CD4-positive, alpha-beta T cell treated with Interleukin-17A for 4 hours (primary cell): ENCODE measurements at places on chromosomes 1 and 21.

DNA sequence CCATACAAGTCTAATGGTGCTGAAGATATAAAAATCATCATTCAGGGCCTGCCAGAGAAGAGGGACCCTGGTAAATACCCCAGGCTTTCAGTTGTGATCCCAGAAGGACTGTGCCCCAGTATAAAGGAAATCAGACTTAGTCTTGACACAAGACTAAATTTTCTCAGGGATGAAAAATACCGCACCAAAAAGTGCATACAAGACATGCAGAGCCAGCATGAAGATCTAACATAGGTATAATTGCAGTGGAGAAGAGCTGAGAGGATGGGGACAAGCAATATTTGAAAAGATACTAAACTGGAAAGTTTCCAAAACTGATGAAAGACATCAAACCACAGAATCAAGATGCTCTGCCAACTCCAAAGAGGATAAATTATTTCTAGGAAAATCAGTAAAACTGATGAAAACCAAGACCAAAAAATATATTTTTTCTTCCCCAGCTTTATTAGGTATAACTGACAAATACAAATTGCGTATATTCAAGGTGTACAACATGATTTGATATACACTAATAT is 17.7 kb upstream of the SIM2 start:
- DNase-seq: no peak

GRCh38 chr1:39435597-39435996 is 55.8 kb upstream of the BMP8A start:
- DNase-seq: no peak

GRCh38 chr1:45508295-45509151 is 8.4 kb downstream of the MMACHC start:
- no peak for DNase-seq

GRCh38 chr1:147904726-147905125 is 2.1 kb downstream of the GJA8 start:
- no peak for DNase-seq

DNA sequence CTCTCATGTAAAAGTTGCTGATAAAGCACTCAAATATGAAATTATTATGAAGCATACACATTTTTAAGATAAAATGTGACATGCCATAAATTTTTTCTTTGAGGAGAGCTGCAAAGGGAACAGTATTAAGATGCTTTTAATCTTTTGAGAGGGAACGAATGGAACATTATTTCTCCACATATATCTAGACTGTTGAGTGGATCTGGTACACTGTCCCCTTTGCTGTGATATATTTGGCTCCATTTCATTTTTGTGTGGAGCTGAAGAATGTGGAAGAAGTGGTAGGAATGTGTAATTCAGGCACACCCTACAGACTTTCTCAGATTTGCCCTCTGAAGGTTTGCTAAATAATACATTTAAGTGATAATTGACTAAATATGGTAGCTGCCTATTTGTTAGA is 31.7 kb downstream of the PGM1 start:
- no peak for DNase-seq

DNA sequence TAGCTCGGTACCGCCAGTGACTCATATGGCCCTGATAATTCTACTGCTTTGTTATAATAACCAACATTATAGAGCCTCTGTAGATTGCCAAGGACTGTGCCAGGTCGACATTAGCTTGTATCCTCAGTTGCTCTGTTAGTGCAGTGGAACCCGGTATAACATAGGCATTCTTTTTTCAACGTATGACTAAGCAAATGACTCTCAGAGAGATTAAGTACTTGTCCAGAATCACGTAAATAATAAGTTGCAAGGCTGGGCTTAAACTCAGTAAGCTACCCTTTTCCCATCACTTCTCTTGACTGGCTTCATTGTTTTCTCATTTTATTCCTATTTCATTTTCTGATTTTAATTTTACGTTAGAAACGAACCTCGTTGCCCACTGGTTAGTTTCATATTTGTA is 85.1 kb downstream of the UBE4B start:
- no peak for DNase-seq

DNA sequence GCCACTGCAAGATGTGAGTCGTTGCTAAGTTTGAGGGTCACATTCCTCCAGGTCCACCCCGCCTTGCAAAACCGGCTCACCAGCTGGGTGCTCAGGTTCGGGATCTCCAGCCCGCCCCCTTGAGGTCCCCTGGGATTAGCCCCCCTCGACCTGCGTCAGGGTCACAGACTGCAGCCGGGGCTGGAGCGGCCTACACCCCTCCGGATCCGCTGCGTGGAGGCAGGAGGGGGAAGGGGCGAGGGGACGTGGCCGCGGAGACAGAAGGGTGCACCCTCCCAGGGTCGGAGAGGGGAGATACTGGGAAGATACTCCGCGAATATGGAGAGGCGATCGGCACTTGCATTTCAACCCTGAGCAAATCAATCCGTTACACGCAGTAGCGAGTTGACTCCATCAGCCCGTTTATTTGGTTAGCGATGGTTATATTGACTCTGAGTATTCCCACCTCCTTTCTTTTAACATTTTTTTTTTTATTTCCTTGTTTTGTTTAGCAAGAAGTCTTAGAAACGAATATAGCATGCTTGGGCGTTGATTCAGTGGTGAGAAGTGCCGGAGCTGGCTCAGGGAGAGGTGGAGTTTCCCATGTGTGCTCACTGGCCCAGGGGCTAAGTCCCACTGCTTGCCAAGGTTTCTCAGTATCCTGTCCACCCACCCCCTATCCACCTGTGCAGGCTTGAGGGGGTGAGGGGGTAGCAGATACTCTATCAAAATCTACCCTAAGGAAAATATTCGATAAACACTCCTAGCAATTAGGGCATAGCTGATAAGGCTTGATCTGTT is 997 bp downstream of the IFNAR2 start:
- peak; percentile 60 for DNase-seq

GRCh38 chr1:220003015-220003414 is 43.3 kb downstream of the EPRS1 start:
- no peak for DNase-seq

- peak; percentile 73 for DNase-seq
Measured at GRCh38 chr1:220776720-220777326, 9.9 kb upstream of the MTARC1 start.

- no peak for DNase-seq
Measured at GRCh38 chr1:29586215-29586614, 349.9 kb downstream of the PTPRU start.

GRCh38 chr1:172699111-172699510 is 40.2 kb downstream of the FASLG start:
- peak; percentile 82 for DNase-seq

DNA sequence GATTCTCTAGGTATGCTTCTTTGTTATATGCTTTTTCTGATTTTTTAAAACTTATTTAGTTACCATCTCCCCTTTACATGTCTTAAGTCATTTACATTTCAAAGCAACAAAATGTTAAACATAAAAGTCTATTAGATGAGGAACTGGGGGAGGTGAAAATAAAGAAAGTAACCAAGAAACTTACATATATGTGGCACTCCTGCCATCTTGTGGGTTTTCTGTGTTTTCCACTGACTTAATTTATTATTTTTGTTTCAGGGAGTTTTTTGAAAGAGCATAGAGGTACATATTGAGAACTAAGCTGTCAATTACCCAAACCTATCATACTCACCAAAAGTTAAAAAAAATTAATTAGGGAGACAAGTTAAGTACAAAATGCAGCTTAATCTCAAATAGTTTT is 1531.1 kb downstream of the MRPL39 start:
- DNase-seq: no peak

GRCh38 chr1:230507236-230507635 is 81.1 kb upstream of the PGBD5 start:
- DNase-seq: no peak

GRCh38 chr1:205939690-205940330 is 3.4 kb downstream of the SLC26A9 start:
- DNase-seq: no peak

DNA sequence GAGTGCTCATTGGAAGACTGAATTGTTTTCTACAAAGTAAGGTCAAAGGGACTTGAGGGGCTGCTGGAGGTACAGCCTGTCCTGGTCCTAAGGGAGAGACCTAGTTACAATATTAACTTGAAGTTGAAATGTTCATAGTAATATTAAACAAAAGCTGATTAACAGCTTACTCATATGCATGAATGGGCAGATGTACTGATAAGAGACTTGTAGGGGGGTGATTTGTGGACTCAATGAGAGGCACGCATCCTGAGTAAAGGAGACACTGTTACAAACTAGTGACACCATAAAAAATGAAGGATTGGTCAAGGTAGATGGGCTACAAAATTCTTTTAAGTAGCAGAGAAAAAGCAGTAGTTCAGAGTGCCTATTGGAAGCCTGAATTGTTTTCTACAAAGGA is 2.7 kb downstream of the HSD11B1 start:
- DNase-seq: no peak

GRCh38 chr1:248695451-248696132 is 7.0 kb downstream of the OR14I1 start:
- no peak for DNase-seq

- DNase-seq: no peak
Measured at GRCh38 chr1:246156847-246157246, 350.2 kb downstream of the SMYD3 start.

GRCh38 chr1:75696000-75696399 is 28.5 kb upstream of the ACADM start:
- no peak for DNase-seq
